Activated naive CD4-positive, alpha-beta T cell treated with anti-CD3 and anti-CD28 coated beads for 36 hours (primary cell): ENCODE measurements at places on chromosomes 11 and 22.

DNA sequence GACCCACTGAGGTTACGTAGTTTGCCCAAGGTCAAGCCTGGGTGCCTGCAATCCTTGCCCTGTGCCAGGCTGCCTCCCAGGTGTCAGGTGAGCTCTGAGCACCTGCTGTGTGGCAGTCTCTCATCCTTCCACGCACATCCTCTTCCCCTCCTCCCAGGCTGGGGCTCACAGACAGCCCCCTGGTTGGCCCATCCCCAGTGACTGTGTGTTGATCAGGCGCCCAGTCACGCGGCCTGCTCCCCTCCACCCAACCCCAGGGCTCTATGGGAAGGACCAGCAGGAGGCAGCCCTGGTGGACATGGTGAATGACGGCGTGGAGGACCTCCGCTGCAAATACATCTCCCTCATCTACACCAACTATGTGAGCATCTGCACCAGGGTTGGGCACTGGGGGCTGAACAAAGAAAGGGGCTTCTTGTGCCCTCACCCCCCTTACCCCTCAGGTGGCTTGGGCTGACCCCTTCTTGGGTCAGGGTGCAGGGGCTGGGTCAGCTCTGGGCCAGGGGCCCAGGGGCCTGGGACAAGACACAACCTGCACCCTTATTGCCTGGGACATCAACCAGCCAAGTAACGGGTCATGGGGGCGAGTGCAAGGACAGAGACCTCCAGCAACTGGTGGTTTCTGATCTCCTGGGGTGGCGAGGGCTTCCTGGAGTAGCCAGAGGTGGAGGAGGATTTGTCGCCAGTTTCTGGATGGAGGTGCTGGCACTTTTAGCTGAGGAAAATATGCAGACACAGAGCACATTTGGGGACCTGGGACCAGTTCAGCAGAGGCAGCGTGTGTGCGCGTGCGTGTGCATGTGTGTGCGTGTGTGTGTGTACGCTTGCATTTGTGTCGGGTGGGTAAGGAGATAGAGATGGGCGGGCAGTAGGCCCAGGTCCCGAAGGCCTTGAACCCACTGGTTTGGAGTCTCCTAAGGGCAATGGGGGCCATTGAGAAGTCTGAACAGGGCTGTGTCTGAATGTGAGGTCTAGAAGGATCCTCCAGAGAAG is 1.6 kb downstream of the GSTP1 start:
- DNase-seq = no peak

DNA sequence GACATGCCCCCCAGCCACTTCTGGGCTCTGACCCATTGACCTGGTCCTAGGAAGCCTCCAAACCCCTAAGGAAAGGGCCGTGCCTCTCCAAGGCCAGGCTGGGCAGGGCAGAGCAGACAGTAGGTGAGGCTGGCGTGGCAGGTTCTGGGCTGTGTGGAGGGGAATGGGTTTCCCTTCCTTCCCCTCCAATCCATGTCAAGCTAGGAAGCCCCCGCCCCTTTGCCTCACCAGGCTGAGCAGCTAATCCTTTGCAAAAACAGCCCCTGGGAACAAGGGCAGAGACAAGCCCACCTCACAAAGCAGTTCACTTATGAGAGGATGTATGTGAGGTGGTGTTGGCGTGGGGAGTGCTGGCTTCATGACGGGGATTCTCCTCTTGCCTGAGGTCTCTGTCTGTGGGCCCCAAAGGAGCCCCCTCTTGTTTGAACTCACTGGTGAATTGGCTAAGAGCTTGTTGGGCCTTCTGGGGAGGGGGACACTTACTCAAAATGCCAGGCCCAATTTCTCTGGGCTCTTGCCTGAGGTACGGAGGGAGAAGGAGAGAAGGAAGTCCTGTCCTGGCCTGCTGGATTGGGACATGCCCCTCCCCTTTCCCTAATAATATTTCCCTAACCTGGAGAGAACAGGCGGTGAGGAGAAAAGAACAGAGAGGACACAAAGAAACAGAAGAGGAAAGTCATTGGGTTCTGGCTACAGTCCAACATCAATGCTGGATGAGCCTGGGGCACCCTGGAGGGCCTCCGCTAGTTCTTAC is 1.6 kb upstream of the TRIM29 start:
- DNase-seq = no peak

DNA sequence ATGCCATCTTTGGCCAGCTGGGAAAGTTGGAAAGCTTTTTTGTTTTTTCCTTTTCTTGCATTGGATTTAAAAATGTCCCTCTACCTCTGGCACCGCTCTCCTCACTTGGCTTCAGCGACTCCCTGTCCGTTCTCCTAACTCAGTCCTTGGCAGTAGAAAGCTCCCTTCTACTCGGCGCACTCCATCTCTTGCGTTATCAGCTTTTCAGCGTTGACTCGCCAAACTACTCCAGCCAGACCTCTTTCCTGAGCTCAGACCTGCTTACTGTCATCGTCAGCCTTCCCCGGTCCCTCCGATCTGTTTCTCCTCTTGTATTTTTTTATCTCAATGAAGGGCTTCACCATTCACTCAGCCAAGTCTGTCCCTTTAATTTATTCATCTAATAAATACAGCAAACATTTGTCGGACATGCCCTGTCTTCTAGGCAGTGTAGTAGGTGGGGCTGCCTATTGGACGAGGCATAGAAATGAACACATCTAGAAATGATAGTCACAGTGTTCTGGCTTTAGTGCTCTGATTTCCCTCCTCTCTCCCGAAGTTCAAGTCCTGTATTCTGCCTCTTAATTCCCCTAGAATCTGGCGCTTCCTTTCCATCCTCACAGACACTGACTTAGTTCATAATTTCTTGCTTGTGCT is 839 bp downstream of the CEP164 start:
- DNase-seq = peak; percentile 18

DNA sequence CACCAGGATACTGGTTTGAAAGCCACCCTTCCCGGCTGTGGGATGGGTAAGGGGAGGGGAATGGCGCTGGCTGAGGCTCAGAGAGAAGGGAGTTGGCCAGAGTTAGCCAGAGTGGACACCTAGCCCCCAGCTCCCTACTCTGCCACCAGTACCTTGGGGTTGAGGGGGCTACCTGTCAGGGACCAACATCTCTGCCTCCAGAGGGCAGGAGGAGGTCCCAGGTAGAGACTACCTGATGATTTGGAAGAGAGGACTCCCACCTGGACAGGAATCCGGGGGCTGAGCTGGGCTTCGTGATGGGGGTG is 3.7 kb downstream of the MYRF start:
- DNase-seq = no peak
